ENCODE measurements at places on chromosomes 16 and 17.

DNA sequence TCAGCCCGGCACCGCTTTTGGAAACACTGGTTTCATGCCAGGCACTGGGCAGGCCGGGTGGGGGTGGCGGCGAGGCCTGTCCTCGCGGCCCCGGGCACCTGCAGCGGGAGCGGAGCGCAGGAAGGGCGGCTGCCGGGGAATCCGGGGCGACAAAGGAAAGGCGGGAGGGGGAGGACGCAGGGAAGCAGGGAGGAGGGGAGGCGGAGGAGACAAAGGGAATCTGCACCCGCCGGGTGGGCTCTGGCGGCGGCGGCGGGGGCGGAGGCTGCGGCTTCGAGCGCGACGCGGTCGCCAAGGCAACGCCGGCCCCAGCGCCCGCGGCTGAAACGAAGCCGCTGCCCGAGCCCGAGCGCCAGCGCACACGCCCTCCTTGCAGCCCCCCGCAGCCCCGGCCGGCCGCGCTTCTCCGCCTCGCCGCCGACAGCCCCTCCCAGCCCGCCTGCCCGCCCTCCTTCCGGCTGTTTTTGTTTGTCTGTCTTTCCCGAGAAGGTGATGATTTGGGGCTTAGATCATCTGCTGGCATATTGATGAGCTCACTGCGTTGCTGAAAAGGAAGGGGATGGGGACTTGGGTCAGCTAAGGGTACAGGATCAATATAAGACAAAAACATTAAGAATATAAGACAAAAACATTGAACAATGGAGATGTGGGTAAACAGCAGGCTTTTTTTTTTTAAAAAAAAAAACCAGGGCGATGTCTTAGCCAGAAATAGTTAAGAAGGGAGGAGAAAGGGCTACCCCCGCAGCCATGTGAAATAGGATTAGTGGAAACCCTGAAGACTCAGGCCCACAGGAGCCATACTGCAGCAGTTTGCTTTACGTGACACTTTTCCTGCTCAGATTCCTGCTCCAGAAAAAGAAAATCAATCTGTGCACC lies 32.7 kb downstream of the CDK5R1 start:
- peak; percentile 71 for DNase-seq

DNA sequence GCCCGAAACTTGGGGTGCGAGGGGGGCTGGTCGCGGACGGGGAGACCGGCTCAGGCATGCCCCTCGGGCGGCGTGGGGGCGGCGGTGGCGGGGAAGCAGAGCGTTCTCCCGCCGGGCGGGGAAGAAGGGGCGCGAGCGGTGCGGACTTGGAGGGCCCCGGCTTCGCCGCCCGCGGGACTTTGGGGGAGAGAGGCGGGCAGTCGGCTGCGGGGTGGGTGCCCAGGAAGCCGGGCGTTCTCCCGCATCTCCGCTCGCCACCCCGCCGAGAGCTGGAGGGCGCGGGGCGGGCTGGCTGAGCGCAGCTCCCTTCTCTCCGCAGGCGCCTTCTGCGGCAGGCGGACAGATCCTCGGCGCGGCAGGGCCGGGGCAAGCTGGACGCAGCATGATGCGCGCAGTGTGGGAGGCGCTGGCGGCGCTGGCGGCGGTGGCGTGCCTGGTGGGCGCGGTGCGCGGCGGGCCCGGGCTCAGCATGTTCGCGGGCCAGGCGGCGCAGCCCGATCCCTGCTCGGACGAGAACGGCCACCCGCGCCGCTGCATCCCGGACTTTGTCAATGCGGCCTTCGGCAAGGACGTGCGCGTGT lies 772 bp downstream of the NTN1 start:
- DNase-seq = no peak

GRCh38 chr17:51802544-51802943 lies 356.0 kb downstream of the CA10 start:
- no peak for DNase-seq

DNA sequence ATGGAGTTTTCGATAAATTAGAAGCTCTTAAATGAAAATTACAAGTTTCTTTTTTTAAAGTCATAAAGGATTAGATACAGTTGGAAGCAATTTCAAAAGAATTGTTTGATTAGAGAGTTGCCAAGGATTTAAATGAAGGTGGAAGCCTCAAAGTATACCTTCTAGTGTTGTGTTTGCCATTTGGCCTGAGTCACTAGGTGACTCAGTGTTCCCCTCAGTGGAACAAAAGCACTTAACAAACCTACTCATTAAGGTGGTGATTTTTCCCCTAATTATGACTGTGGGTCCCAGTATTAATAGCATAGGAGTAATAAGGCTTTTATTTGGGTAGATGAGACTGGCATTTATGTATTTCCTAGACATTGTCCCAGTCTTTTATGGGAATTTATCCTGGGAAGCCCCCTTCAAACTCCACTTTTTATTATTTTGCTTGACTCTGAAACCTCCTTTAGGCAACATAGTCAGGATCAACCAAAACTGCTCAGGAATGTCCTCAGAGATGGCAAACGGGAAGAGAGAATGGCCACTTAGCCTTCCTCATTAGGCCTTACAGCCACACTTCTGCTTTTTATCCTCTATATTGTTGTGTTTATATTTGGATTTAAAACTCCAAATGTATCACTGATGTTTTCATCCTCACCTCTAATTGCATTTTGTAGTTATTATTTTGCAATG lies 161.0 kb downstream of the FTO start:
- DNase-seq = no peak

DNA sequence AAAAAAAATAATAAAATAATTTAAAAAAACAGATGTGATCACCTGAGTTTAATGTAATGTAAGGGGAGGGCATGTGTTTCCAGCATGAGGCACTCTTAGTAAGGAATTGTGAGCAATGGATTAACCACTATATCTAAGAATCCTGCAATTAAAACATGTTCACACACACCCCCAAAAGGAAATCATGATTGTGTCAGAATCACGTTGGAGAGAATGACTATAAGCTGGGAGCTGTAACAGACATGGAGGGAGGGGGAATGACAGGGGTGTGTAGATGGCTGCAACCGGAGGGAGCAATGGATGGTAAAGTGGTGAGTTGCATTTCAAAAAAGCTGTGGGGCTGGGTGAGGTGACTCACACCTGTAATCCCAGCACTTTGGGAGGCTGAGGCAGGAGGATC lies 13.6 kb upstream of the CCL22 start:
- no peak for DNase-seq

DNA sequence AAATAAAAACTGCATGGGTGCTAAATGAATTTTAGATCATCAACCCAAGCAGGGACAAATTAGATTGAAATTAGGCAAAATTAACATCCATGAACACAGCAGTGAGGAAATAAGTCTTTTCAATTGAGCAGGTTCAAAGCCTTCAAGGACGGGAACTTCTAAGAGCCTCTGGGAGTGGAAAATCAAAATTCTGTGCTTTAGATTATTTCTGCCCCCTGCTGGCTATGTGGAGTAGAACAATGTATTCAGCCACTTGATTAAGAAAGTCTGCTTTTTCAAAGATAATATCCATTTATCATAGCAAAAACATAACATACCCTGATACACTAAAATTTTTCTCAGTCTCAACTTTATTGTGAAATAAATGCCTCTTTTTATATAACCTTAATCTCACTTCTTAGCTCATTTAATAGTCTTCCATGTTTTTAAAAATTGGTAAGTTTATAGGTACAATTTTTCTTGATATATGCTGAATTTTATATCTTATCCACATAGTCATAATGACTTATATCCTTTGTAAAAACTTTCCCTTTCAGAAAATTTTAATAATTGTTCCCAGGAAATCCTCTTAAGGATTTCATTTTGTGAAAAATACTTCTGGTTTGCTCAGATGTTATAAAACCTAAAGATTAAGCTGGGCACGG lies 28.1 kb upstream of the NOL11 start:
- peak; percentile 35 for DNase-seq

- DNase-seq = peak; percentile 64
Measured at GRCh38 chr17:5237541-5238016, 2.9 kb upstream of the SCIMP start.

DNA sequence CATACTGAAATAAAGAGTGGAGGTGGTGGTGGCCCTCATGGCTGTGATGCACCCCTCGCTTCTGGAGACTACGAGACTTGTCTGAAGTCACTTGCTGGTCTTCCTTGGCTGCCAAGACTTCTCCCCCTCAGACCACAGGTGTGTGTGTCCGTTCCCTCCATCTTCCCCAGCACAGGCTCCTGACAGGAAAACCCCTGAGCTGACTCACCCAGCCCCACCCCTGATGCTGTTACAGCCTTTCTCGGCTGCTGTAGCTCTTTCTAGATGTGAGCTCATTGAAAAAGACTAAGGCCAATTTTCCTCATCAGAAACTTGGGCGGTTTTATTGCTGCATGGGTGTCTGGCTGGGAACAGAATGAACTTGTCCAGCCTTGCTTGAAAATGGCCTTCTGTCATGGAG lies 296.9 kb downstream of the TMEM114 start:
- DNase-seq = no peak

- DNase-seq = no peak
Measured at GRCh38 chr17:82856361-82856760, 16.5 kb upstream of the ZNF750 start.

GRCh38 chr16:50266337-50267091 lies at the start of gene ADCY7:
Gene ADCY7, plus strand, starts transcription at chr16:50266551. Its CDS starts 21,629 bp downstream, at chr16:50288180.
- peak; percentile 77 for DNase-seq

DNA sequence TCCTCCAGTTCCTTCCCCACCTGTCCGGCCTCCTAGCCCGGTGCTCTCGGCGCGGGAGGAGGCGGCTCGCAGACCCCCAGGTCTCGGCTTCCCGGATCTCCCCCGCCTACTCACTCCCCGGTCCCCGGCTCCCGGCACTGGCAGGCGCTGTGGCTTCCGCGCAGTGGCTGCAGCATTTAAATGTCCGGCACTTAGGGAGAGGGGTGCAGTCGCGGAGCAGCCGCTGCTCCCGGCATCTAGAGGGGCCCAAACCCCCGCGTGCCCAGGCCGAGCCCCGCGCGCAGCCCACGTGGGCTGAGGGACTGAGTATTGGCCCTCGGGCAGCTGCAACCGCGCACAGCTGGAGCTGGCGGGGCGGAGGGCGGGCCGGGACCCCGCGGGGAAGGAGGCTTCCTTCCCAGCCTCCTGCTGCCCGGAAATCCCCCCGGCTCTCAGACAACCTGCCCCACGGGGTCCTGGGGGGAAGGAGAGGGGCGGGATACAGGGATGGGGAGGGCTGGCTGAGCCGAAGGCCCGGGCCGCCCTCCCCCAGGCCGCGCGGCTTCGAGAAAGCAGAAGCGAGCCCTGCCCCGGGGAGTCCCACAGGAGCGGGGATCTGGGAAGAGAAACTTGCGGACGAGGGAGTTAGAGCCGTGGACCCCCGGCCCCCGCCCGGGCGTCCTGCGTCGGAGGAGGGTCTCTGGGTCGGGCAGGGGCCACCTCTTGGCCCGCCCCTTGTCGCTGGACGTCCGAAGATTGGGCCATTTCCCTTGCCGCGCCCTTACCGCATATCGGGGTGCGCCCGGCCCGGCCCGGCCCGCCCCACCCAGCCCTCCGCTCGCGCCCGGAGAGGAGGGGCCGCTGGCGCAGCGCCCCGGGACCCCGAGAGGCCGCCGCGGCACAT lies at the start of gene MMP25:
TSS of gene MMP25 (plus strand) at position 804 of the 883 bp plus-strand sequence. CDS start 357 bp downstream, outside the sequence.
- DNase-seq = peak; percentile 32

DNA sequence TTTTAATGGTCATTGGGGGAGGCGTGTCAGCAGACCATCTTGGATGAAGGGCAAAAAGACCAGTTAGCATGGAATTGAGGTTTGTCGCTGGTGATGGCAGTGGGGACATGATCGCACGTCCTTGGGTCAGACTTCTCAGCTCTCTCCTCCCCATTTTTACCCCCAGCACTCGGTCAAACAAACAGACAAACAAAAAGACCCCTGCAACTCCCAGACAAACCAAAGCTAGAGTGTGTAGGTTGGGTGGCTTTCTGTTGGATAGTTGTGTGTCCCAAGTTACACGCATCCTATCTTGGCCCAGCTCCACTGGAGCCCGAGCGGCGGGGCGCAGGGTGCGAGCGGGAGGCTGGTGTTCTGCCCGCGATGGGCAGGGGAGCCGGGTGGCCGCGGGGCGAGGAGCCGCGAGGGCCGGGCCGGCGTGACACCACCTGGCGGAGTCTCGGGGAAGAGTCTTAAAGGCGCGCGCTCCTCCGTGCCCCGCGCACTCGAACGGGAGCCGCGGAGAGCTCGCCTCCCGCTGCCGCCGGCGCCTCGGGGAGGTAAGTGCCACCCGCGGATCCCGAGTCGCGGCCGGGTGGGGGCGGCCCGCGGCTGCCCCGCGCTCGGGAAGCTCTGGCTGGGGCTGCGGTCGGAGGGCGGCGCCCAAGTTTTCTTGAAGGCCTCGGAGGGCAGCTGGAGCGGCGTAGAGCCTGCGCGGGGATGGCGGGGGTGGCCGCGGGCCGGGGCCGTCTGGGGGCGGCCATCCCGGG lies 18.5 kb upstream of the NTN1 start:
- no peak for DNase-seq

GRCh38 chr16:62240722-62241121 lies 204.5 kb upstream of the CDH8 start:
- no peak for DNase-seq

GRCh38 chr16:8675183-8676159 lies 1.1 kb downstream of the ABAT start:
- DNase-seq = peak; percentile 42

- DNase-seq = no peak
Measured at GRCh38 chr17:31653691-31654090, 205.4 kb downstream of the COPRS start.

GRCh38 chr16:74079232-74079586 lies 217.4 kb upstream of the PSMD7 start:
- no peak for DNase-seq

DNA sequence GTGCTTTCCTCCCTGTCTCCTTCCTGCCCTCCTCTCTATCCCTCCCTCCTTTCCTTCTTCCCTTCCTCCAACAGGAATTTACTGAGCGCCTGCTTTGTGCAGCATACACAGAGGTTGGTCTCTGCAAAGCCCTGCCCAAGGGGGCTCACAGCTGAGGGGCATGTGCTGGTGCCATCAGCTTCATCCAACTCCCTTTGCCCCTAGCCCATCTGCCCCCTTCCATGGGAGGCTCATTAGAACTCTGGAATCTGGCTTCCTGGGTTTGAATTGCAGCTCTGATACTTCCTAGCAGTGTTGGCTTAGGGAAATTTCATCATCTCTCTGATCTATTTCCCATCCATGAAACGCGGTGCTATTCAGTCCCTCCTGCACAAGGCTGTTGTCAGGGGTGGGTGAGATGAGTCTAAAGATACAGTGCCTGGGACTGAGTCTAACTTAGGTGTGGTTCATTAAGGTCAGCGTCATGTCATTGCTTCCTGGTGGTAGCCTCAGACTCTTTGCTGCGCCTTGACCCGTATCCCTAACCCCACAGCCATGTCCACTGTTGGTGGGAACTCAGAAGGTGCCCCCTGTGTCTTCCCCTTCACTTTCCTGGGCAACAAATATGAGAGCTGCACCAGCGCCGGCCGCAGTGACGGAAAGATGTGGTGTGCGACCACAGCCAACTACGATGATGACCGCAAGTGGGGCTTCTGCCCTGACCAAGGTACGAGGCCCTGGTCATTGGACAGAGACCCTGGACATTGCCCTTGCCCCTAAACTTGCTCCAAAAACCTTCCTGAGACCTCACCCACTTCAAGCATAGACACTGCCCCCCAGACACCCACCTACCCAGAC lies 10.3 kb downstream of the MMP2 start:
- no peak for DNase-seq

GRCh38 chr16:65224994-65225393 lies 103.1 kb upstream of the CDH11 start:
- no peak for DNase-seq

- DNase-seq = peak; percentile 52
Measured at GRCh38 chr17:77011173-77012011, 129.4 kb upstream of the SEC14L1 start.

- peak; percentile 22 for DNase-seq
Measured at GRCh38 chr16:30927789-30928378, 4.5 kb downstream of the FBXL19 start.

- no peak for DNase-seq
Measured at GRCh38 chr17:13918247-13918646, 151.1 kb upstream of the COX10 start.

GRCh38 chr16:19555186-19555937 lies at the start of gene VPS35L:
Gene VPS35L, plus strand, starts transcription at chr16:19555703. Its CDS starts 27 bp downstream, at chr16:19555730.
- peak; percentile 97 for DNase-seq

- no peak for DNase-seq
Measured at GRCh38 chr16:53849994-53850393, 146.0 kb downstream of the FTO start.

All from stimulated activated naive CD8-positive, alpha-beta T cell treated with anti-CD3 and anti-CD28 coated beads, Interleukin-15, amount 100 ng/mL, for 72 hours (primary cell).